Neural crest cell (in vitro differentiated cells): ENCODE measurements at places on chromosomes 2 and 18. TPM values are rescaled to one million over a fixed set of nuclear protein-coding genes. Genes with fewer than 3 reads are reported as not detected.

GRCh38 chr2:8412586-8412985, 269.3 kb upstream of the ID2 start:
- no peak for DNase-seq
- H3K4me3 ChIP-seq: no peak overlapping the region
- no peaks in the 10 kb centered on the region for H3K36me3 ChIP-seq

DNA sequence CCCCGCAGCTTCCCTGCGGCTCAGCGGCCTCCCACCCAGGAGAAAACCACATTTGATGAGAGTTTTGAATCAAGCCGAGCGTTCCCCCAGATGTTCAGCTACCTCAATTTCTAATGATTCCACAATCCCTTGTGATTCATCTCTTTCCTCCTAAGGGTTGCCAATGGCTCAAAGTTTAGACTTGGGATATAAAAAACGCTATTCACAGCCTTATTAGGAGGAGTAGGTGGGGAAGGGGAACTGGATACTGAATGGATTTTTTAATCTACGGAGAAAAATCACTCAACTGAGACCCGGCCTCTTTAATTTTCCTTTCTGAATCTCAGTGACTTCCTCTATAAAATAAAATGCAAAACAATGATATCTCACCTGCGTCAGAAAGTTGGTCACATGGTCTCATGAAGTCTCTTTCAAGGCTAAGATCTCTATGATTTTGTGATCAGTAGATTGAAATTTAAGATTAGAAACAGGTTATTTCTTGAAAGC, 192.6 kb upstream of the TCF4 start:
- no peak for DNase-seq
- H3K27ac ChIP-seq: no peak overlapping the region
- H3K4me3 ChIP-seq: peak overlapping the region; percentile 72
- peaks cover 42% of the 10 kb centered on the region for H3K27me3 ChIP-seq
- H3K4me1 ChIP-seq: peaks cover 35% of the 10 kb centered on the region

DNA sequence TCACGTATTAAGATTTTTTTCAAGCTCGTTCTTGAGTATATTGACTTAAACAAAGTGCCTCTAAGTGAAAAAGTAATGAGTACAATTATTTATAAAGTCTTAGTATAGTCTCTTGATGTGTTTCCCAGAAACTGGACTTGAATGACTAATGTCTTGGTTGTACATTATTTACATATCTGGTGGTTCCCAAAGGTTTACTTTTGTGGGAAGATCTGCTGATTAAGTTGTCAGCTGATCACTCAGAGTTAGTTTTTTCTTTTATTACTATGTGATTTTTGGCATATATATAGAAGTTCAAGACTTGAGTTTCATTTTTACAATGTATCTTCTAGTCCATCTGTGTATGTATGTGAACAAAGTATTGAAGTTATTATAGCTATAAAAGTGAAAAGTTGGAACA, 29.5 kb downstream of the RNF144A start:
- H3K27ac ChIP-seq: no peak overlapping the region
- H3K36me3 ChIP-seq: peaks cover 38% of the 10 kb centered on the region
- no peak overlapping the region for H3K4me3 ChIP-seq
- DNase-seq: no peak

- H3K27ac ChIP-seq: no peak overlapping the region
- no peak overlapping the region for H3K4me3 ChIP-seq
- H3K4me1 ChIP-seq: peaks cover 49% of the 10 kb centered on the region
Observed at GRCh38 chr2:101796825-101797600, 99.5 kb downstream of the MAP4K4 start.

DNA sequence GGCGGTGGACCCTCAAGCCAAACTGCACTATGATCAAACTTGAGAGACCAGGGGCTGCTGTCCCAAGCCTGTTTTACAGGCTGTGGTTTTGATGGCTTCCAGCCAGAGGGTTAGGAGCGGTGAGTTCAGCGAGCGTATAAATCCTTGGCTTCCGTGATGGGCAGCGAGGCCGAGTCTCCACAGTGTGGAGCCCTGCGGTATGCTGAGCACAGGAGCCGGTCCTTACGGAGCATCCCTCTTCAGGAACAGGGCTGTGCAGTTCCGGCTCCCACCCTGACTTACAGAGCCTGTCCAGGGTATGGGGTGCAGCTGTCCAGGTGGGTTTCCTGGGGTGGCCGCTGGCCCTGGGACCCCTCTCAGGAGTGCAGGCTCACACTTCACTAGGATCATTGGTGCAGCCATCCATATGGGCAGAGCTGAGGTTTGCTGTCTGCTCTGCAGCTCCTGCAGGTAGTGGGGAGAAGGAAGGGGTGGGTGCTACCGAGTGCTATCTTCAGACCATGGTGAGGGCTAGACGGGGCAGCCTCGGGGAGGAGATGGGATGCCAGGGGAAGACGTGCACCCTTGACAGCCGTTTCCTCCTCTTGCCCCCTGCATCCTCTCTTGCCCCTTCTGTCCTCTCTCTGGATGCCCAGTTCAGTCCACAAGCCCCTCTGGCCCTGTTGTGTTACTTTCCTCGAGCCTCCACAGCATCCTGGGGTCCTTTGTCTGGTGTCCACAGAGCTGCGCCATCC, 104.3 kb downstream of the FAM210A start:
- peaks cover 9% of the 10 kb centered on the region for H3K4me1 ChIP-seq
- H3K36me3 ChIP-seq: no peaks in the 10 kb centered on the region
- no peaks in the 10 kb centered on the region for H3K27me3 ChIP-seq
- no peak for DNase-seq
- H3K27ac ChIP-seq: no peak overlapping the region
- no peak overlapping the region for H3K4me3 ChIP-seq

- peaks cover 28% of the 10 kb centered on the region for H3K36me3 ChIP-seq
- H3K27ac ChIP-seq: no peak overlapping the region
- DNase-seq: peak; percentile 18
- peaks cover 16% of the 10 kb centered on the region for H3K4me1 ChIP-seq
- no peaks in the 10 kb centered on the region for H3K27me3 ChIP-seq
- peak overlapping the region; percentile 89 for H3K4me3 ChIP-seq
Observed at GRCh38 chr2:95158891-95159619, 593 bp downstream of the ZNF514 start.

GRCh38 chr2:100309973-100310719, 12.2 kb downstream of the LONRF2 start:
- H3K27me3 ChIP-seq: no peaks in the 10 kb centered on the region
- H3K4me3 ChIP-seq: no peak overlapping the region
- no peaks in the 10 kb centered on the region for H3K4me1 ChIP-seq
- no peak overlapping the region for H3K27ac ChIP-seq
- H3K36me3 ChIP-seq: peaks cover 8% of the 10 kb centered on the region

- peaks cover 33% of the 10 kb centered on the region for H3K36me3 ChIP-seq
- no peak for DNase-seq
- no peak overlapping the region for H3K4me3 ChIP-seq
- H3K27ac ChIP-seq: no peak overlapping the region
- no peaks in the 10 kb centered on the region for H3K27me3 ChIP-seq
Observed at GRCh38 chr2:226999661-227000060, 163.8 kb downstream of the RHBDD1 start.

GRCh38 chr2:239944694-239945551, 80.2 kb downstream of the NDUFA10 start:
- peak overlapping the region; percentile 28 for H3K27ac ChIP-seq
- H3K36me3 ChIP-seq: no peaks in the 10 kb centered on the region
- H3K27me3 ChIP-seq: no peaks in the 10 kb centered on the region
- H3K4me3 ChIP-seq: no peak overlapping the region

- H3K27ac ChIP-seq: no peak overlapping the region
- no peaks in the 10 kb centered on the region for H3K27me3 ChIP-seq
- H3K4me3 ChIP-seq: no peak overlapping the region
- DNase-seq: no peak
- H3K36me3 ChIP-seq: no peaks in the 10 kb centered on the region
- peaks cover 5% of the 10 kb centered on the region for H3K4me1 ChIP-seq
Observed at GRCh38 chr2:101420623-101421022, 33.3 kb upstream of the CREG2 start.

The MAP4K3 gene
- total RNA-seq: 32.3 and 37.1 TPM in 2 replicates

The HADHB gene
- 65.2 and 66.5 TPM in 2 replicates for total RNA-seq

The TMEM182 gene
- 5.9 and 7.9 TPM in 2 replicates for total RNA-seq

The GLI2 gene
- 48.8 and 49.1 TPM in 2 replicates for total RNA-seq

The LYPD6B gene
- not detected in 2 replicates for total RNA-seq

The CCDC141 gene
- total RNA-seq: not detected in 2 replicates
